ENCODE measurements at places on chromosomes 5 and 9.

DNA sequence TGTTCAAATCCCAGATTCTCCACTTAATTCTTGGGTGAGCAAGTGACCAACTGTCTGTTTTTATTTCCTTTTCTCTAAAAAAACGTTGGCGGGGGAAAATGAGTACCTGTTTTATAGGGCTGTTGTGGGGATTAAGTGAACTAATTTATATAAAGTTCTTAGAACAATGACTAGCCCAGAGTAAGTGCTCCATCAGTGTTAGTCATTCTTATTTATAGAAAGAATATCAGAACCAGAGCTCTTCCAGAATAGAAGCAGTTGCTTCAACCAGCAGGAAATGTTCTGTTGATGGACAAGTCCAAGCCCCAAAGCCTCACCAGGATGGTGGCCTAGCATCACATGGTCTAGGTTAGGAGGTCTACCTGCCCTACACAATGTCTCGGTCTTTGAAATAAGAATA, 379.2 kb downstream of the ACTL7B start:
- DNase-seq: no peak

GRCh38 chr5:149773291-149774095, 43.4 kb downstream of the PPARGC1B start:
- no peak for DNase-seq

GRCh38 chr5:66143473-66144073, 527 bp upstream of the SREK1 start:
- no peak for DNase-seq

GRCh38 chr5:155746367-155747038, 580.5 kb upstream of the SGCD start:
- DNase-seq: no peak

GRCh38 chr5:56525113-56525512, 290.2 kb upstream of the MAP3K1 start:
- DNase-seq: no peak

DNA sequence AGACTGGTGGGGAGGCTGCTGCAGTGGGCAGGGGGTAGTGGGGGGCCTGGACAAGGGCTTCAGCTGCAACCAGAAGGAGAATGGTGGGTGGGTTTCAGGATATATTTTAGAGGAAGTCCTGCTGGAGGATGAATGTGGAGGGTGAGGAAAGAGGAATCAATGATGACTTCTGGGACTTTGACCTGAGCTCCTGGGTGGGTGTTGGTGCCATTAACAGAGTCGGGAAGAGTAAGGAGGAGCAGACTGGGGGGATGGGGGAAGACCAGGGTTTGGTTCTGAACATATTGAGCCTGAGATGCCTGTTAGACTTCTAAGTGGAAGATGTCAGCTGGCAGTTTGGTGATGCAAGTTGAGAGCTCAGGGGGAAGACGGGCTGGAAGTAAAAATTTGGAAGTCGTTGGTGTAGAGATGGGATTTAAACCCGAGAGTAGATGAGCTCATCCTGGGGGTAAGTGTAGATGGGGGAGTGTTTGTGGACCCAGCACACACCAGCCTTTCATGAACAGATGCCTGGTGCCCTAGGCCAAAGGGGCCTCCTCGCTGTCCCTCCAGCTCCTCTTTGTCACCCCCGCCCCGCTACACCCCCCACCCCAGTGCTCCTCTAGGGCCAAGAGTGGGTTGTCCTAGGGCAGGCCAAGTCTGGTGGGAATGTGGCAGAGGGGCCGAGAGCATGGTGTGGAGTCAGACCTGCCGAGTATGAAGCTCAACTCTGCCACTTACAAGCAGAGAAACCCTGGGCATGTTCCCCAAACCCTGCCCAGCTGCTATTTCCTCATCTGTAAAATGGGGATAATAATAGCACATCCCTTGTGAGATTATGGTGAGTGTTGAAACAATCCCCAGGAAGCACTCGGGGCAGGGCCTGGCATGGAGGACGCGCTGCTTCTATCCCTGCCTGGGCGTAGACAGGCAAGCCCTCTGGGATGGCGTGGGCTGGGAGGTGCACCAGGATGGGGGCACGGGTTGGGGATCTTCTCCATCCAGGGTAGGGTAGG, 4.0 kb downstream of the DNM1 start:
- DNase-seq: no peak

Measured in activated CD8-positive, alpha-beta memory T cell treated with anti-CD3 and anti-CD28 coated beads for 1 hour (primary cell).